ENCODE measurements at places on chromosomes 2 and 18. TPM values are rescaled to one million over a fixed set of nuclear protein-coding genes. Genes with fewer than 3 reads are reported as not detected.

GRCh38 chr2:56266761-56267414, 83.1 kb downstream of the CCDC85A start:
- H3K36me3 ChIP-seq = no peaks in the 10 kb centered on the region
- H3K27ac ChIP-seq = no peak overlapping the region
- DNase-seq = no peak
- H3K4me1 ChIP-seq = no peaks in the 10 kb centered on the region
- no peaks in the 10 kb centered on the region for H3K27me3 ChIP-seq

- H3K4me1 ChIP-seq = no peaks in the 10 kb centered on the region
- H3K27ac ChIP-seq = no peak overlapping the region
- H3K27me3 ChIP-seq = peaks cover 22% of the 10 kb centered on the region
- no peak overlapping the region for H3K4me3 ChIP-seq
- no peaks in the 10 kb centered on the region for H3K36me3 ChIP-seq
Observed at GRCh38 chr2:109721626-109722025, 72.5 kb upstream of the RGPD5 start.

DNA sequence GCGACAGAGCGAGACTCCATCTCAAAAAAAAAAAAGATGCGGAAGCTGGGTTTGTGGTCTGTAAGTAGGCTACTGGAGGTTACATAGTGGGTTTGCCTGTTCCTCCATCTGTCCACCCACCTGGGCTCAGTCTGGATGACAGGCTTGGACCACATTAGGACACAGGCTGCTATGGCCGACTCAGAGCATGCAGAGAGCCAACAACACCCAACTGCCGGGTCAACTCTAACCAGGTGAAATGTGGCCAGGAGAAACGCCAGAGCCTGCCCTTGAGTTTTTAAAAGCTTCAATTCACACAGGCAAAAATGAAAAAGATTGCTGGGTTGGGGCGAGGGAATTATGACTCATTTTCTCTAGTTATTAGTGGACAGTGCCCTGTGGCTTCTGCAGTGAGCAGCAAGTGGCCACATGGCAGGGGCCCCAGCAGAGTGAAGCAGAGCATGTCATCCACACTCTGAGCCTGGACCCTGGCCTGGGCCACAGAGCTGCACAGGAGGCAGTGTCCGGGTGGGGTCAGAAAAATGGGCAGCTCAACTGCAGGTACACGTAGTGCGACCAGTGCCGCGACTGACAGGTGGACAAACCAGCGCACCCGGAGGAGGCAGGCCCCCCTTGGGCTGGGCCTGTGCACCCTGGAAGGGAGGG, 67.4 kb downstream of the BIN1 start:
- no peaks in the 10 kb centered on the region for H3K36me3 ChIP-seq
- H3K27me3 ChIP-seq = no peaks in the 10 kb centered on the region
- peaks cover 4% of the 10 kb centered on the region for H3K4me1 ChIP-seq
- H3K4me3 ChIP-seq = no peak overlapping the region
- peak overlapping the region; percentile 25 for H3K27ac ChIP-seq

- H3K4me1 ChIP-seq = no peaks in the 10 kb centered on the region
- H3K36me3 ChIP-seq = peaks cover 2% of the 10 kb centered on the region
- no peak overlapping the region for H3K27ac ChIP-seq
- no peak overlapping the region for H3K4me3 ChIP-seq
- peaks cover 40% of the 10 kb centered on the region for H3K27me3 ChIP-seq
- no peak for DNase-seq
Observed at GRCh38 chr2:148865512-148865911, 9.5 kb upstream of the KIF5C start.

The PTMA gene
- total RNA-seq = 1,121 TPM

The CRYBA2 gene
- total RNA-seq = not detected
